Daoy (cell line): ENCODE measurements at places on chromosomes 7 and 10. TPM values are rescaled to one million over a fixed set of nuclear protein-coding genes. Genes with fewer than 3 reads are reported as not detected.
A peak's percentile ranks its signal among the peaks of the same experiment; 100 is the strongest.

DNA sequence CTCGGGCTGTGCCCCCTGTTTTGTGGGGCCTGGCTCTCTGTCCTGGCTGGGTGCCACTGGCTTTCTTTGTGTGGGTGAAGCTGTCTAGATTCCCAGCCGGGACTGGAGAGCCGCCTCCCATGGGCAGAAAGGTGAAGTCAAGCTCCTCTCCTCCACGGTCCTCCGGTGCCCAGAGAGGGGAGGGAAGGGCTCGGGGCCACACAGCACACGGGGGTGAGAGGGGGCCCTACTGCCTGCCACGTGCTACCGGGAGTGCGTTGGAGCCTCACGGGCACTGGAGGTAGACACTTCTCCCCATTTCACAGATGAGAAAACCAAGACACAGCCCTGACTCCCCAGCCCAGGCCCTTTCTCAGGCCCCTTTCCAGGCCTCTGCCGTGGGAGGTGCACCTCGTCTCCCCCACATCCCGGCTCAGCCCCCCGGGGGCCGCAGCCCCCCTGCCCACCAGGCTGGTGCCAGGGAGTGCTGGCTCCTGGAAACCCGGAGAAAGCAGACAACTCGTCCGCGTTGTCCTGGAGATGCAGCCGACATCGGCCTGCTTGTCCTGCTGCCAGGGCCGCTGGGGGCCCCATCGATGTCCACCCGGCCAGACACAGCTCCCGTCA lies 55.8 kb downstream of the UNCX start:
- no peak for DNase-seq

DNA sequence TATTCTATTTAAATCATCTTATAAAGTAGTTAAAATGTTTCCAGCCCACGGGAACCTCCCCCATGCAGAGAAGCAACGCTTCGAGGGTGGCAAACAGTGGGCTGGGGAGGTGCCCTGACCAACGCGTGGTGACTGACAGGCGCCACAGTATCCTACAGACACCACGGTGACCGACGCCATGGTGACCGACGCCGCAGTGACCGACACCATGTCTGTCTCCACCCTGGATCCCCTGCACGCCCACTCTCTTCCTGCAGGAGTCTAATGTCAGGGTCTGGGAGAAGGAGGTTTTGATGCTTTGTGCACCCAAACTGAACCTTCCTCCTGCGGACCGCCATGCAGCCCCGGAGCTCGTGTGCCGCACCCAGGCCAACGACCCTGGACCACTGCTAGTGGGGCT lies 464.4 kb downstream of the PTPRN2 start:
- no peak for DNase-seq

- DNase-seq: peak; percentile 85
Measured at GRCh38 chr10:123583639-123584418, 82.3 kb upstream of the GPR26 start.

GPNMB gene
- 6.9 and 14.5 TPM in 2 replicates for total RNA-seq

TMEM140 gene
- 0.48 and 1.2 TPM in 2 replicates for total RNA-seq

DNAJB12 gene
- total RNA-seq: 16.9 and 20.2 TPM in 2 replicates
